ENCODE measurements at places on chromosomes 4 and X. TPM values are rescaled to one million over a fixed set of nuclear protein-coding genes. Genes with fewer than 3 reads are reported as not detected.
A peak's percentile ranks its signal among the peaks of the same experiment; 100 is the strongest.

Gene NXF2
- total RNA-seq, result not detected

Gene CLNK
- not detected for total RNA-seq

DNA sequence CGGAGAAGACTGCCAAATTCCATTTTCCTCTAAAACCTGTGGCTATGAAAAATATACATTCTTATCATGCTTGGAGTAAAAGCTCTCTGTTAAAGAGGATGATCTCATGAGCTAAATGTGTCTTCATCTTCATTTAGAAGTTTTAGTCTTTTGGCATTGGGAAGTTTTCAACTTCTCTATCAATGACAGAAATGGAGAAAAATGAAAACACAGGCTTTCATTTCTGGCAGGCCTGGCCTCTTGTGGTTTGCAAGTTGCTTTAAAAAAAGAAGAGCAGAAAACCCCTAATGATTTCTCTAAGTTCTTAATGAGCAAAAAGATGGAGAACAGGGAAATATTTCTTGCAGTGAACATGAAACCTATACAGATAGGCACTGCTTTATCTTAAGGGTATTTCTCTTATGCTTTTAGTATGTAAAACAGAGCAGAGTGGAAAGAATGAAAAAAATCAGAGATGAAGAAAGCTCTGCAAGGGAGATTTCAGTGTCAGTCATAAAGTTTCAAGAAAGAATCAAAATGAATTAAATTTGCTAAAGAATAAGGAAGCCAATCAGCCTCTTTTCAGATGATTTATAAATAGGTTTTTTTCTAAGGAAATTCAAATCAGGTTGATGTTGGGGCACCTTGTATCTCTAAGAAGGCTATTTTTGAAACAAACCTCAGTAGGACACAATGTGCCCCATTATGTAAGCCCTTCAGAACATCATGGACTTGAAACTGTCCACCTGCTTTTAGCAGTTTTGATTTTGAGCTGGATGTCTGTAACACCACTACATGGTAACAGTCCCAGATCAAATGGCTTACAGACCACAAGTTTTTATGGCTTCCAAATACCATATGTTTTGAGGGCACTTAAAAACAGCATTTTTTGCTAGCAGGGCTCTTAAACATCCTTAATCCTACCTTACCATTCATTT, 225.0 kb downstream of the GRIA3 start:
- no peak overlapping the region for H3K4me3 ChIP-seq
- H3K27me3 ChIP-seq, result no peaks in the 10 kb centered on the region
- H3K27ac ChIP-seq, result no peak overlapping the region
- no peaks in the 10 kb centered on the region for H3K4me1 ChIP-seq
- no peaks in the 10 kb centered on the region for H3K36me3 ChIP-seq

Gene HSD17B10
- 234 TPM for total RNA-seq

- no peak overlapping the region for H3K4me3 ChIP-seq
Measured at GRCh38 chr4:109215506-109215905, 87.0 kb downstream of the COL25A1 start.

- H3K4me1 ChIP-seq, result no peaks in the 10 kb centered on the region
- no peaks in the 10 kb centered on the region for H3K27me3 ChIP-seq
- DNase-seq, result no peak
Measured at GRCh38 chr4:136939781-136940180, 592.5 kb downstream of the PCDH18 start.

GRCh38 chr4:81694176-81694913, 222.6 kb upstream of the RASGEF1B start:
- H3K4me3 ChIP-seq, result no peak overlapping the region
- no peaks in the 10 kb centered on the region for H3K27me3 ChIP-seq
- DNase-seq, result no peak
- no peaks in the 10 kb centered on the region for H3K36me3 ChIP-seq

GRCh38 chr4:23114538-23114937, 421.8 kb downstream of the GBA3 start:
- no peaks in the 10 kb centered on the region for H3K27me3 ChIP-seq
- DNase-seq, result no peak
- no peaks in the 10 kb centered on the region for H3K36me3 ChIP-seq
- no peak overlapping the region for H3K27ac ChIP-seq
- H3K4me1 ChIP-seq, result no peaks in the 10 kb centered on the region

- no peak overlapping the region for H3K4me3 ChIP-seq
- no peaks in the 10 kb centered on the region for H3K4me1 ChIP-seq
- DNase-seq, result no peak
- no peaks in the 10 kb centered on the region for H3K36me3 ChIP-seq
- H3K27me3 ChIP-seq, result no peaks in the 10 kb centered on the region
Measured at GRCh38 chr4:109751852-109752251, 22.0 kb upstream of the PLA2G12A start.

Gene ZIC3
- total RNA-seq, result not detected

Gene RAB41
- total RNA-seq, result not detected

DNA sequence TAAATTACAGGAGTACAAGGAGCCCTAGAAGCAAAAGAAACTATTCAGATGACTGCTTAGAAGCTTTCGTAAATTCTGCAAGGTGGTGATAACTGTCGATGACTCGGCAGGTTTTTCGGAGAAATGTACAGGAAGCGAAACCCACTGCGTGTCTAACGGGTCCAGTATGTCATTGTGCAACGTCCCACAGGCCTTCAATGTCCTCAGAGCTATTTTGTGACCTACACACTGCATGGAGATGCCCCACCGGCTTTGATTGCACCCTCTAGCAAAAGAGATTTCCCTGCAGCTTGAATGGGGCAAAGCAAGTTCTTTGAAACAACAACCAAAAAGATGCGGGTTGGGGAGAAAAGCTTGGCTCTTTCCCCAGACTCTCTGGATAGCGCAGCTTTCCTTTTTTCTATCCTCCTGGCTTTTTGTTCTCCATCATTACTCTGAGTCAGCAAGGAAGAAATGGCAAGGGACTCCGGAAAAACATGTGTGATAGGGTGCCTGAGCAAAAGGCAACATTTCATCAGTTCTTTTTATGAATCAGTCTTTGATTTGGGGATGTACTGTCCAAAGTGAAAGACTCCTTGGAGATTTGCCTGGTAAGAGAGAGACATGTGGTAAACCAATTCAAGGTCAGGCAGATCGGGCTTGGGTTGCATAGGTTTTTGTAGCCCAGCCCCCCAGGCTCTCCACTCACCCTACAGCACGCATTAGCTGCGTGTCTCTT, 112.0 kb upstream of the TBL1X start:
- H3K4me1 ChIP-seq, result peaks cover 30% of the 10 kb centered on the region
- no peaks in the 10 kb centered on the region for H3K36me3 ChIP-seq
- peak overlapping the region; percentile 97 for H3K27ac ChIP-seq
- no peaks in the 10 kb centered on the region for H3K27me3 ChIP-seq

DNA sequence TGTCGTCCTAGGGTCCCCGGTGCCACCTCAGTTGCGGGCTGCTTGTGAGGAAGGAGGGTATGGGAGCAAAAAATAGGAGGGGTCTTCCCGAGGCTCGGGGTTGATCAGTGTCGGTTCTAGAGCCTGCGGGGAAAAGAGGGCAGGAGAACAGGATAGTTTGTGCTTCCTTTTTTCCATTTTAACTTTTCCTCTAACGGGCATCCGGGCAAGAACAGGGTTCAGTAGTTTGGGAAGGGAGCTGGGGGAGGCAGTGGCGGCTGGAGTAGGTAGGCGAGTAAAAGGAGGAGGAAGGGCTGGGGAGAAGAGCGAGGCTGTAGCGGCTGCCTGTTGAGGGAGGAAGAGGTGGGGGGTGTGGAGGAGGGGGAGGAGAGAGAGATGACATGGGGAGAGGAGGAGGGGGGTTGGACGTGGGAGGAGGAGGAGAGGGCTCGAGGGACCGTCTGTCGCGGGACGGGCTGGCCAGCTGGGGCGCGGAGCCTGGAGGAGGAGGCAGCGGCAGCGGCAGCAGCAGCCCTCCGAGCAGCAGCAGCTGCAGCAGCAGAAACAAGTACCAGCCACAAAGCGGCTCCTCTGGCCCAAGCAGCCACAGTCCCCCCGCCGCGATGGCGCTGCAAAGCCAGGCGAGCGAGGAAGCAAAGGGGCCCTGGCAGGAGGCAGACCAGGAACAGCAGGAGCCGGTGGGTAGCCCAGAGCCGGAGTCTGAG, at the start of gene SLC16A2:
SLC16A2 (plus strand) TSS at position 458 of the 704 bp plus-strand sequence; CDS start at position 603, 145 bp downstream.
- DNase-seq, result peak; percentile 1
- 0 out of 2 replicates have a peak, but pooled peaks cover 5% of the 10 kb centered on the region for H3K4me1 ChIP-seq
- no peaks in the 10 kb centered on the region for H3K36me3 ChIP-seq
- peak within 1 kb of the TSS; percentile 66 for H3K4me3 ChIP-seq

GRCh38 chrX:10649265-10649664, 28.9 kb upstream of the MID1 start:
- no peaks in the 10 kb centered on the region for H3K4me1 ChIP-seq
- no peaks in the 10 kb centered on the region for H3K36me3 ChIP-seq
- no peaks in the 10 kb centered on the region for H3K27me3 ChIP-seq
- no peak for DNase-seq
- H3K4me3 ChIP-seq, result no peak overlapping the region

GRCh38 chr4:114287079-114287696, 307.7 kb upstream of the ARSJ start:
- no peak overlapping the region for H3K4me3 ChIP-seq
- H3K36me3 ChIP-seq, result no peaks in the 10 kb centered on the region
- DNase-seq, result no peak
- H3K27ac ChIP-seq, result no peak overlapping the region

Gene FRMD7
- not detected for total RNA-seq

Gene TMPRSS11A
- not detected for total RNA-seq

DNA sequence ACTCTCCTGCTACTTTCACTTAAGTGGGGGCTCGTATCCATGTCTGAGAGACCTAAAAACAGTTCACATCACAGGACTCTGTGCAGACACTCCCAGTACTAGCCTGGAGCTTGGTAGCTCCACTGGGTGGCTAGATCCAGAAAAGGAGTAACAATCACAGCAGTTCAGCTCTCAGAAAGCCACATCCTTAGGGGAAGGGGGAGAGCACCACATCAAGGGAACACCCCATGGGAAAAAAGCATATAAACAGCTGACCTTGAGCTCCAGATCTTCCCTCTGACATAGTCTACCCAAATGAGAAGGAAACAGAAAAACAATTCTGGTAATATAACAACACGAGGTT, 175.8 kb downstream of the FAM13A start:
- no peak for DNase-seq
- no peaks in the 10 kb centered on the region for H3K4me1 ChIP-seq
- H3K27ac ChIP-seq, result no peak overlapping the region
- no peaks in the 10 kb centered on the region for H3K36me3 ChIP-seq
- no peaks in the 10 kb centered on the region for H3K27me3 ChIP-seq
- H3K4me3 ChIP-seq, result no peak overlapping the region

DNA sequence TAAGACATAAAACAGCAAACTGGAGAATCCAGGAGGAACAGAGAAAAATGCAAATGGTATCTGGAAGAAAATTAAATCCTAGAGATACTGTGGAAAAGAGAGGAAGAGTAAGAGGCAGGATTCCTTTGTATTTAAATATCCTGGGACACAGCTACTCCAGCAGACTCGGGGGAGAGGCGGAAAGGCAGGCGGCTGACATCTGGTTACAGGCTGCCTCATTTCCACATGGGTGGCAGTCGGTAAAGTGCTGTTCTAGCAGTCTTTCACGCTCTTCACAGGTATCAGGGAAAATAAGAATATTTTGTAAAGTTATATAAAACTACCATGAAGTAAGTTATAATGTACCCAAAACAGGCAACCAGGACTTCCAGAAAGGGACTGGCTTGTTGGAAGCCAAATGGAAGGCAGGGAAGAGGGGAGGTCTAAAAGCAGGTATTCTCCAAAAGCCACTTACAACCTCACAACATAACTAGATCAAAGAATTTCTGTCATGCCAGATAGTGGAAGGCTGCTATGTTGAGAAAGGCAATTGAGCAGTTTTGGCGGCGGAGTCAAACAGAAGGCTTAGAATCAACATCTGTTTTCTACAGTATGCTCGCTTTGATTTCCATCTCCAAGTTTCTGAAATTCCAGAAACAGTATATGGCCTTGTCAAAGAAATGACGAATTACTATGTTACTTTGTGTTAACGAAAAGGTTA, 1.3 kb upstream of the TIGD2 start:
- H3K36me3 ChIP-seq, result peaks cover 11% of the 10 kb centered on the region
- peaks cover 9% of the 10 kb centered on the region for H3K4me1 ChIP-seq
- H3K4me3 ChIP-seq, result no peak overlapping the region
- no peaks in the 10 kb centered on the region for H3K27me3 ChIP-seq
- no peak for DNase-seq

Gene ALB
- total RNA-seq, result not detected

- no peak for DNase-seq
- H3K4me1 ChIP-seq, result peaks cover 52% of the 10 kb centered on the region
- no peaks in the 10 kb centered on the region for H3K27me3 ChIP-seq
- no peak overlapping the region for H3K4me3 ChIP-seq
Measured at GRCh38 chr4:38315286-38315685, 348.7 kb upstream of the KLF3 start.

Gene EDNRA
- not detected for total RNA-seq

Gene DCAF8L2
- 5.6 TPM for total RNA-seq
